ENCODE measurements at places on chromosomes 13 and 19.

GRCh38 chr13:86066611-86067365, 267.6 kb upstream of the SLITRK6 start:
- no peak for DNase-seq

DNA sequence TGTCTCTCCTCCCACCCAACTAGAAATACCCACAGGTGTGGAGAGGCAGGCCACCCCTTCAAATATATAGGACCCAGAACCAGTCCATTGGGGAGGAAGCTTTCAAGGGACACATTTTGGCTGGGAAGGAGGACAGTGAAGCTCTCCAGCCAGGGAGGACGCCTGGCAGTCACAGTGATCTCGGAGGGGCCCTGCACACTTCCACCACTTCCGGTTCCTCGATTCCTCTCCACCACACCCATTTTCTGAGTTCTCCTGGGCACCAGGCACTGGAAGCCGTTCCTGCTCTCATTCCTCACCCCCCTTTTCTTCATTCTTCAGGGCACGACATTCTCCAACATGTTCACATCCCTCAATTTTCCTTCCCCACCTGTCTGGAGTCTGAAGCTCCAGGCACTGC, 30.4 kb upstream of the CEACAM21 start:
- DNase-seq, result no peak

DNA sequence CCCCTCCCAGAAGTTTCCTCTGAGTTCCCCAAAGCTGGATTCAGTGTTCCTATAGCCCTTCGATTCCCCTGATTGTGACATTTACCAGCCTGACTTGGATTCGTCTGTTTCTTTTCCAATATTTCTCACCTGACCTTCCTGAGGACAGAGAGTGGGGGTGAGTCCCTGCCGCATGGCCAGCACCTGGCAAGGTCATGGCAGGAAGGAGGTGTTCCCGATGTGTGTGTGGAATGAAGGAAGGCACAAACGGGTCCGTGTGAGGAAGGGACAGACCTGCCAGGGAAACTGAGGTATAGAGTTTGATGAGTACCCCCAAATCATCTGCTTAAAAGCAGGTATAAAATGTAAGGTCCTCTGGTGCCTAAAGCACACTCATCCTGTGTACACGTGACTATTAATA, 3.3 kb downstream of the COL4A1 start:
- no peak for DNase-seq

GRCh38 chr13:38518328-38518727, 168.5 kb upstream of the FREM2 start:
- no peak for DNase-seq

GRCh38 chr19:17249887-17250548, 4.3 kb upstream of the NR2F6 start:
- no peak for DNase-seq

DNA sequence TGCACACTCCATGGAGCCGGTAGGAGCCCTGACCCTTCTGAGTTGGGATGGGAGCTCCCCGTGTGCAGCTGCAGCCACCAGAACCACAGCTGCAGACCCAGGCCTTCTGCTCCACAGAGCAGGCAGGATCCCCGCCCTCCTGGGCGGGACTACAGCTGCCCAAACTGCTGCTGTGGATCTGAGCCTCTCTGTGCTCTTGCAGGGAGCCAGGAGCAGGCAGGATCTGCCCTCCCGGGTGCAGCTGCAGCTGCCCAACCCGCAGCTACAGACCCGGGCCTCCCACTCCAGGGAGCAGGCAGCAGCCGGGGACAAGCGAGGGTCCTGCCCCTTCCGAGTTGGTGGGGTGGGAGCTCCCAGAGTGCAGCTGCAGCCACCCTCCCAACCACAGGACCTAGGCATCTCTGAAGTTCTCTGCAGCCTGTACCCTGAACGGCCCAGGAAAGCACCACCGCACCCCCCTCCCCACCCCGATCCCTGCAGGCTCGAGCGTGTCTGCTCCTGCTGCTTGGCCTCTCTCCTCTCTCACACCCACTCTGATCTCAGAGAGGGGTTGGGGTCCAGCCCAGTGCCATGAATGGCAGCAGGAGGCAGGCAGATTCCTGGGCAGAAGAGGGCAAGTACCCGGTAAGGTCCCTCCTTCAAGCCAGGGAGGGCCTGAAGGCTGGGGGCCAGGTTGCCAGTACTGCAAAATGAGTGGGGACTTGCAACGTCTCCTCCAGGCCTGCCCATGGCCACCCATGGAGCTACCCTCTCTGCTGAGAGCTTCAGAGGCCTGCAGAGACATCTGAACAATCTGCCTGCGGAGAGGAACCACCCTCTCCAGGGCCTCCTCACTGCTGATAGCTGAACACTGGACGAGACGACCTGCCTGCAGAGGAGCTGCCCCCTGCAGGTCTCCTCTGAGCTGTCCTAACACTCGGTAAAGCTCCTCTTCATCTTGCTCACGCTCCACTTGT, 16.4 kb upstream of the EMP3 start:
- DNase-seq, result no peak

DNA sequence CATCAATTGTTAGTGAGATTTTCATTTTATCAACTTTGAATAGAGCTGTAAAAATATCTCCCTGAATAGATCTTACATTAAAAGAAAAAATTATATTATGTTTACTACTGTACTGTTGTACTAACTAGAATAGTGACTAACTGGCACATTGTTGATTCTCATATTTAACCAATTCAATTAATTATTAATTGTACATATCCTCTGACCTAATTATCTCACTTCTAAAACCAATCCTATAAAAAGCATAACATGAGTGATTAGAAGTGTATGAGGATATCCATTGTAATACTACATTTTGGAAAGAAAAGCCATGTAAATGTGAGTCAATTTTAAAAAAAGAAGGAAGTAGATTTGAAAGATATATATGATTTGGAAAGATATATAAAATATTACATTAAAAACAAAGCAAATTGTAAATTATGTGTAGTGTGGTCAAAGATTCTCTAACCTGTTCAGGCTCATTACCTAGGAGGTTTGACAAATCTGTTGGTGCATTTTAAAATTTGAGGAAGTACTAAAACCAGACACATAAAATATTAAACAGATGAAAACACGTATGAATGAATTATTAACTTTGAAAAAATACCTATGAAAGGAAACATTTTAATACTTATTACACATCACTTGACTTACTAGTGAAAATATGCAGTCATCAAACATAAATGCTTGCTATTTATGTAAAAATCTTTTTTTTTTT, 829.8 kb upstream of the SLC10A2 start:
- no peak for DNase-seq

- no peak for DNase-seq
These were observed 21.9 kb upstream of the USP12 start for GRCh38 chr13:27193496-27193895.

GRCh38 chr13:71979616-71980015, 112.6 kb upstream of the DACH1 start:
- no peak for DNase-seq
